Fibroblast of gingiva (primary cell): ENCODE measurements at places on chromosomes 7 and 10.

DNA sequence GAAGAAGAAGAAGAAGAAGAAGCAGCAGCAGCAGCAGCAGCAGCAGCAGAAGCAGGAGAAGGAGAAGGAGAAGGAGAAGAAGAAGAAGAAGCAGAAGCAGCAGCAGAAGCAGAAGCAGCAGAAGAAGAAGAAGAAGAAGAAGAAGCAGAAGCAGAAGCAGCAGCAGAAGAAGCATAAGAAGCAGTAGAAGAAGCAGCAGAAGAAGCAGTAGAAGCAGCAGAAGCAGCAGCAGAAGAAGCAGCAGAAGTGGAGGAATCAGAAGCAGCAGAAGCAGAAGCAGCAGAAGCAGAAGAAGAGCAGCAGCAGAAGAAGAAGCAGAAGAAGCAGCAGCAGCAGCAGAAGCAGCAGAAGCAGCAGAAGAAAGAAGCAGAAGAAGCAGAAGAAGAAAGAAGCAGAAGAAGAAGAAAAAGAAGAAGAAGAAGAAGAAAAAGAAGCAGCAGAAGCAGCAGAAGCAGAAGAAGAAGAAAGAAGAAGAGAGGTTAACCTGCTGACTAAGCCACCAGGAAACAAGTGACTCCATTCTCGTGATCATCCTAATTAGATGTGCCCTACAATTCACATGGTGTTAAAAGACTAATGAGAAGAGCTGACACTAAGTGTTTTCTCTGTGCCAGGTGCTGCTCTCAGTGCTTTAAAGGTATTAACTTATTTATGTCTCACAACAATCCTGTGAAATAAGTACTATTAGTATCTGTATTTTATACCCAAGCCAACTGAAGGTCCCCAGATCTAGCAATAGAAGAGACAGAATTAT is 11.6 kb downstream of the CDNF start:
- no peak for DNase-seq

- DNase-seq: peak; percentile 99
Measured at GRCh38 chr7:1536743-1537534, 6.4 kb downstream of the MAFK start.

GRCh38 chr7:151754142-151754590 is 122.7 kb downstream of the PRKAG2 start:
- DNase-seq: peak; percentile 98

DNA sequence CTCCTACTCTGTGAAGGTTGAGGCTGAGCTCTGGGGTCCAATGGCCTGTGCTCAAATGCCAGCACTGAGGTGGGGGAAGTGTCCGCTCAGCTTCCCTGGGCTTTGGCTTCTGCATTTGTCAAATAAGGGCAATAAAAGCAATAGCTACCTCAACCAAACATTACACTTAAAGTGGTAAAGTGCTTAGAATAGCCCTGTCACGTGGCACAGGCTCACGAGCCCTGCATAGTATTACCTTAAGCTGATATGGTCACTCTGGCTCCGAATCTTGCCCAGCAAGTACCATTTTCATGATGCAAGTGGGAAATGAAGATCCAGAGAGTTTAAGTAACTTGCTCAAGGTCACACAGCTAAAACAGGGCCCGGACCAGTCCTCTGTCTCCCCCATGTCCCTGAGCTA is 451.1 kb upstream of the ZMIZ1 start:
- DNase-seq: no peak

DNA sequence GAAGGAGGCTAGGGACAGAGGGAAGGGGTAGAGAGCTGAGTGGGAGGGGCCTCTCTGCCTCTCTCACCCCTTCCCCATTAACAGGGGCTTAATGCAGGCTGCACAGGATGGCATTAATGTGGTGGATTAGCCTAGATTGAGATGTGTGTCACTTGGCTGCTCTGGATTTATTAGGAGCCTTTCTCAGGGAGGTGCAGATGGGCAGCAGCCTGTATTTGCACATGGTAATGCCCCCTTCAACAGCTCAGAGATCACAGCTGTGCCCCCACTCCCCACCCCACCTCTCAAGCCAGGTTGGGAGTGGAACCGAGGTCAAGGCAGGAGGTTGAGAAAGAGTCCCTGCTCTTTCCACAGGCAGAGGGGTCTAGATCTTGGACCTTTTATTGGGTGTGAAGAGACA is 7.3 kb downstream of the PITX3 start:
- no peak for DNase-seq

DNA sequence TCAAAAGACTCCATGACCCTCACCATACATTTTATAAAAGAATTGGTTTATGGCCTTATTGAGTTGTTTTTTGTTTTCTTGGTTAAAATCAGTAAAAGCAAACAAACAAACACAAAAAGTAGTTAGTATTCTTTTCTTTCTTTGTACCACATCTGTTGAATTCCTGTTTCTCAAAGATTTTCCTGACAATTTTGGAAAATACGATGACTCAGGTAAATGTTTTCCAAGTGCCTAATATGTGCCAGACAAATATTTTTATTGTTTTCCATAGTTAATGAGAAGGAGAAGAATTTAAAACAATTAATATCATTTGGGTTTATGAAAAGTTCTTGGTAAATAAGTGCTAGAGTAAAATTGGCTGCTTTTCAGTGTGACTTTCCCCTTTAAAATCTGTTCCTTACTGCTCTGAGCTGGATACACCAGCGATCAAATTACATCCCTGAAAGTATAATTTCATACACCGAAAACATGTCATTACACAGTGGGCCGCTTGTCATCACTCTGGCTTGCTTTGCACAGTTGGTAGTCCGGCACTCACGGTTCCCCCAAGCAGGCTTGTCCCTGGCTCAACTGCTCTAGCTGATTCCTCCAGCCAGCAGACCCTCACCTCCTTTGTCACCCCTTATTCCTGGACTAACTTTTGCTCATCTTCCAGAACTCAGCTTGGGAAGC is 80.5 kb downstream of the TBXAS1 start:
- peak; percentile 72 for DNase-seq

- no peak for DNase-seq
Measured at GRCh38 chr7:124777268-124777667, 11.7 kb upstream of the GPR37 start.

GRCh38 chr10:62058896-62059216 is 157.4 kb downstream of the ARID5B start:
- no peak for DNase-seq

- DNase-seq: peak; percentile 61
Measured at GRCh38 chr10:47165711-47166404, 134.1 kb upstream of the GDF10 start.

- DNase-seq: no peak
Measured at GRCh38 chr7:80591654-80592053, 46.8 kb upstream of the CD36 start.

DNA sequence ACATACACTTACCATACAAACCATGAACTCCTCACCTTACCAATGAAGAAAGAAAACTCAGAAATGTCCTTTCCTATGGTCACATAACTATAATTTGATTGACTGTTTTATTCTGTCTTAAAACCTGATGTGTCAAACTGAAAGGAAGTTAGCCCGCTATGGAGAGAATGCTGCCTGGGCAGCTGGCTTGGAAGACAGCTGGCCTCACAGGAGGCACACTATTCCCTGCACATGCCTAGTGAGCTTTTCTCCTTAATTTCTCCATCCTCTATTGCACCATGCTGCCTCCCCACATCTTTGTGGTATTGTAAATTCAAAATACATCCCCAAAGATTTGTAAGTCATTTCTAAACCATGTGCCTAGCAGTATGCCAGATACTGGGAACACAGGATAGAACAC is 163.3 kb downstream of the STK31 start:
- DNase-seq: no peak

DNA sequence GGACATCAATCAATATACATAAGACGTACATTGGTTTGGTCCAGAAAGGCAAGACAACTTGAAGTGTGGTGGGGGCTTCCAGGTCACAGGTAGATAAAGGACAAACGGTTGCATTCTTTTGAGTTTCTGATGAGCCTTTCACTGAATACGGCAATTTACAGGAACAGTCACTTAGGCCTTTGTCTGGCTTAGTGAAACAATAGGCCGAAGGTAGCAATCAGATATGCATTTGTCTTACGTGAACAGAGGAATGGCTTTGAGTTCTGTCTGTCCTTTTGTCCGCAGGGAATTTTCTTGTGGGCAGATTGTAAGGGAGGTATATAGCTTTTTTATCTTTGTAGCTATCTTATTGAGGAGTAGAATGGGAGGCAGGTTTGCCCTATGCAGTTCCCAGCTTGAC is 10.8 kb upstream of the STN1 start:
- DNase-seq: no peak

GRCh38 chr7:103079836-103080235 is 4.9 kb downstream of the ARMC10 start:
- no peak for DNase-seq

GRCh38 chr10:114458216-114458920 is 54.1 kb upstream of the AFAP1L2 start:
- no peak for DNase-seq

GRCh38 chr10:12409161-12409560 is 59.8 kb downstream of the CAMK1D start:
- DNase-seq: no peak

DNA sequence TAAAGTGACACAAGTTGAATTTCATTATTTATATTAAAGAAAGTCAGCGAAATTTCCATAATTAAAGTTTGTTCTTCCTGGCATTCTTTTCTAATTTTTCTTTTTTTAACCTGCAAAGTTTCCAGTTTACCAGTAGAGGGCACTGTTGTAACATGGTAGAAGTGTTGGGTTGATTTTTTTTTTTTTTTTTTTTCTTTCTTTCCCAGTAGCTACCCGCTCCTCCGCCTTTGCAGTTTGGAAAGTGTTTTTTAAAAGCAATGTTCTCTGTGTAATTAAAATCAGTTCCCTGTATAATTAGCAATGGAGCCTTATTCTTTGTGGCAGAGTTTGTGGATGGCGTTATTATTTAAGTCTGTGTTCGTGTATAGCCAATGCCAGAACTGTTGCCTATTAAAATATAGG is 53.7 kb downstream of the TAF3 start:
- no peak for DNase-seq

DNA sequence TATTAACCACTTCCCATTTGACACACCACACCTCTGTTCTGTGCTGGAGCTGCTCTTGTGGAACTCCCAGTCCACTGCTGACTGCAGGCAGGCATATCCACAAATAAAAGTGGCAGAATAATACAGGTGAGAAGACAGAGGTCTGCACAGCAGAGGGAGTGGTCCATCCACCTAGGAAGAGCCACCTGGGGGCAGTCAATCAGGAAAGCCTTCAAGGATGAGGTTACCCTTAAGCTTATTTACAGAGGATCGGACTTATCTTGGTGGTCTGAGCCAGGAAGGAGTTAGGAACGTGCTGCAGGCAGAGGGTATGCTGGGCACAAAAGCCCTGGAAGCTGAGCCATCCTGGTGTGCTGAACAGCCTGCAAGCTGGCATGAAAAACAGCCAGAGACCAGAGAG is 78.7 kb downstream of the FRMPD2 start:
- no peak for DNase-seq

GRCh38 chr7:66326501-66327215 is 121.5 kb downstream of the TPST1 start:
- peak; percentile 90 for DNase-seq

GRCh38 chr10:59387951-59388670 is 25.8 kb upstream of the FAM13C start:
- DNase-seq: peak; percentile 85

DNA sequence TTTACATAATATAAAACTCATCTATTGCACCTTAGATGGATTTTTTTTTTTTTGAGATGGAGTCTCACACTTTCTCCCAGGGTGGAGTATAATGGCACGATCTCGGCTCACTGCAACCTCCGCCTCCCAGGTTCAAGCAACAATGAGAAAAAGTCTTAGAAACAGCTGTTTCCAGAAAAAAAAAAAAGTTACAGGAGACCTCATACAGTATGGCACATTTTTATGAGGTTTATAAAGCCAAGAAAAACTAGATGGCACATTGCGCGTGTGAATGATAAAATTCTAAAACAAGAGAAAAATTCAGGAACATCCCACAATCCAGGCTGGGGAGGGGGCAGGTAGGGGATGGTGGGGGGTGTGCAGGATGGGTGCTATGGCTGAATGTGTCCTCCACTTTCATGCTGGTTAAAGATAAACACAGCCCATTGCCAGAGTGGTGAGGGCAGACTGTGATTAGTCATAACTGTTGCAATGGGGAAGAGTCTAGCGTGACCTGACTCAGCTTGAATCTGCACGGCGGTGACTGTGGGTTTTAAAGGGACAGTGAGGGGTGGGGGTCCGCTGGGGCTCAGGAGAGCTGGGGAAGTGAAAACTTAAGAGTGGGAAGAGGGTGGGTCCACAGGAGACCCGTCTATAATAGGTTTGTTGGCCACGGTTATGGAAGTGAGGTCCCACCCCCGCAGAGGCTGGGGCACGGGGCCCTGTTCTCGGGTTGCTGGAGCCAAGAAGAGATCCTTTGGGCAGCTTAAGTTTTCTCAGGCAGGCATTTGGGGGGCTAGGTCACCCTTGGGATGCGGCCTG is 11.9 kb upstream of the LRRC27 start:
- DNase-seq: peak; percentile 84

DNA sequence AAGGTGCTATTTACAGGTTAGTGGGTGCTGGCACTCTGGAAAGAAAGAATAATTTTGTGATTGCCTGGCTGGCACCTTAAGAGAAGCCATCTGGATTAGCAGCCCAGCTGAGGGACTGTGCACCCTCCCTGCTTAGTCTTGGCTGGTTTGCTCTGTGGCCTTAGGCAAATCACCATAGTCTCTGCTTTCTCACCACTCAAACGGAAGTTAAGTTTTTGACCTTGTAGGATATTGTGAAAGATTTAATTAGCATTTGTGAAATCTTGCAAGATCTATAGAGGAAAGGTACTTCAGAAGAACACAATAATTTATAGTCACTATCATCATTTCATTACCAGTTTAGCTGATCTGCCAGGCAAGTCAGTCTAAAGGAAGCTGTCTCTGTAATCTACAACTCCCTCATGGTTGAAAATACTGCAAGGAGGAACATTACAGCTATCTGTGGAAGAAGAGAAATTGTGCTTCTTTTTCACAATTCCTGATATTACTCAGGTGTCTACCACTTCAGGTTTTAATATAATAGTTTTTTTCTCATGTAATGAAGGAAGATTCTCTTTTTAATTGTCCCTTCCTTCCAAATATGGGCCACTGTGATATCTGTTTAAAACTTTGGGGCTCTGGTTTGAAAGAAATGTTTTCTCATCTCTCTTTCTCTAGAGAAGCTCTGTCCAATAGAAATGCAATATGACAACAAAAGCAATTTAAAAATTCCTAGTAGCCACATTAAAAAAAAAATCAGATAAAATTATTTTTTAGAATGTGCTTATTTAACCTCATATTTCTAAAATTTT is 219.6 kb downstream of the PTEN start:
- no peak for DNase-seq
